Activated CD4-positive, alpha-beta T cell treated with anti-CD3 and anti-CD28 coated beads, Interleukin-2, amount 10 ng/mL, durations not matched to agents 24 days and 14 days (primary cell): ENCODE measurements at places on chromosomes 6 and 20. TPM values are rescaled to one million over a fixed set of nuclear protein-coding genes. Genes with fewer than 3 reads are reported as not detected.

MAS1 gene
- total RNA-seq, result not detected in 2 replicates

DNA sequence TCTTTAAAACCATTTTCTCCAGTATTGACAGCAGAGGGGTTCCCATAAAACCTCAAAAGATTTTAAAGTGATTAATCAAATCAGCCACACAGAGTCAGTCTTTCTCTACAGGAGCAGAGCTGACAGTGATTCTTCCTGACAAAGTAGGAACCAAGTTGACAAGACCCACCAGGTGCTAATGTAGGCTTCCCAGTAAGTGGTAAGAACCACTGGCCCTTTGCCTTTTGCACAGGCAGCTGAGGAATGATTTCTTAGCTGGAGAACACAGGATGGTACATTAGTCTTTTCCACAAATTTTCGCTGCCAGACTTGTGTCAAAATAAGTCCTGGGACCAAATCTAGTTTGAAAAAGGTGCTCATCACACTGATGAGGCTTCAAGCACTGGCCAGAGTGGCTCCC lies 95.8 kb downstream of the ARMC2 start:
- no peak overlapping the region for H3K27ac ChIP-seq
- H3K27me3 ChIP-seq, result no peaks in the 10 kb centered on the region
- H3K36me3 ChIP-seq, result peaks cover 9% of the 10 kb centered on the region
- H3K4me3 ChIP-seq, result no peak overlapping the region

- H3K27ac ChIP-seq, result no peak overlapping the region
- H3K36me3 ChIP-seq, result no peaks in the 10 kb centered on the region
- H3K27me3 ChIP-seq, result no peaks in the 10 kb centered on the region
- no peak overlapping the region for H3K4me3 ChIP-seq
Observed at GRCh38 chr6:22471132-22471690, 98.2 kb upstream of the HDGFL1 start.

GRCh38 chr6:155054491-155055250 lies 59.6 kb downstream of the TIAM2 start:
- no peaks in the 10 kb centered on the region for H3K27me3 ChIP-seq
- H3K36me3 ChIP-seq, result peaks cover 4% of the 10 kb centered on the region
- DNase-seq, result no peak
- H3K4me1 ChIP-seq, result peaks cover 31% of the 10 kb centered on the region

GRCh38 chr20:39107741-39108140 lies 145.6 kb downstream of the DHX35 start:
- H3K27me3 ChIP-seq, result peaks cover 25% of the 10 kb centered on the region
- no peak for DNase-seq
- H3K27ac ChIP-seq, result no peak overlapping the region
- H3K4me1 ChIP-seq, result peaks cover 2% of the 10 kb centered on the region

TMEM63B gene
- 17.8 and 19.7 TPM in 2 replicates for total RNA-seq
